ENCODE measurements at places on chromosomes 2 and 18.

- no peak for DNase-seq
Observed at GRCh38 chr2:237260686-237261085, 153.3 kb downstream of the COL6A3 start.

DNA sequence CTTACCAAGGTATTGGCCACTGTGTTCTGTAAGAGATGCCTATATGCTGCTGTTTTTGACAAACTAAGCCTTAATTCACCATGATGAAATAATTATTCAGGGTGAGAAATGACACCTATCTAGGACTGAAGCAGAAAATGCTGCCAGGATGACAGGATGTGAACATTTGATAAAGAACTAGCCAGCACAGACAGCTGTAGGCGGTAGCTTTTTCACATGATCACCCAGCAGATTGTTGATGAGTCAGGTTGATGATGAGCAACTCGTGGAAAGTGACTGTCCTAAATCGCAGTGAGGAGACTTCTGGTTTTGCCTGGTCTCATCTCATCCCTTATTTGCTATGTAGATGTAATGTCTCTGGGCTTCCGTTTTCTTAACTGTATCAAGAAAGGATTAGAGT, 144.1 kb downstream of the PRPF40A start:
- DNase-seq: no peak

GRCh38 chr2:2839782-2840531, 508.9 kb upstream of the MYT1L start:
- DNase-seq: no peak

DNA sequence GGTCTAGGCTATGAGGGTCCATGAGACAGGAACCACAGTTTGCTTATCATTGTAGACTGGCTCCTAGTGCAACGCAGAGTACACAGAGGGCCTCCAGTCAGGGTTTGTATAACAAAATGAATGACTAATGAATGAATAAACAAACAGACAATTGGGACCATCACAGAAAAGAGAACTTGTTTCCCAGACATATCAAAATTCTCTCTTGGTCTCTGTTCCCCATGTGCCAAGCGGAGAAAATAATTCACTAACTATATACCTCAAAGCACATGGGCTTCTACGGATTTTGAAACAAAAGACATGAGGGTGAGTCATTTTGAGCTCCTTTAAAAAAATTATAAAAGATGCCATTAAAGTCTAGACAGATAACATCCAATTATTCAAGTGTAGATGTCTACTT, 28.0 kb downstream of the INO80C start:
- DNase-seq: no peak

DNA sequence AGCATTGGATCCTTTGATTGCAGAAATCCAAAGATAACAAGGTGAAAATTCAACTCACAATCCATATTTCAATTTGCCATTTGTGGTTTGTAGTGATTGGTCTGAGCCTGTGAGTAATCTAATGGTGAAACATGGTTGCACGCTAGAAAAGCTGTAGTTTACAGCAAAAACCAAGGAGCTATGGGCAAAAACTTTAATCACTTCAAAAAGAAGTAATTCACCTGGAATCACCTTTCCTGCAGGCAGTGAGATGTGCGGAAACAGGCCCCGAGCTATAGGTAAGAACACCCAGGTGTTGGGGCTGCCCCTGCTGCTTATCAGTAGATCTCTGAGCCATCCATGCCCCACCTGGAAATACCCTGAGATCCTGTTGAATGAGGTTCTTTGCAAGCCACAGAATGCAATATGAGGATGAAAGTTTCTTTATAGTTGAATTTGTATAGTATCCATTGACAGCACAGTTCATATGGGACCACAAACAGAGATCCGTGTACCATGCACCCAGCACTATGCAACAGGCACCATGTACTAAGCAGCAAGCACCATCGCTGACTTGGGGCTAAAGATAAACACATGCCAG, 208.2 kb downstream of the SPP2 start:
- DNase-seq: no peak

GRCh38 chr2:127398239-127398590, 10.4 kb upstream of the MAP3K2 start:
- DNase-seq: peak; percentile 21

- no peak for DNase-seq
Observed at GRCh38 chr2:171309455-171310286, 124.1 kb downstream of the METTL8 start.

- DNase-seq: no peak
Observed at GRCh38 chr2:157185476-157186227, 71.9 kb upstream of the GALNT5 start.

- DNase-seq: no peak
Observed at GRCh38 chr2:163353551-163353950, 382.3 kb downstream of the FIGN start.

DNA sequence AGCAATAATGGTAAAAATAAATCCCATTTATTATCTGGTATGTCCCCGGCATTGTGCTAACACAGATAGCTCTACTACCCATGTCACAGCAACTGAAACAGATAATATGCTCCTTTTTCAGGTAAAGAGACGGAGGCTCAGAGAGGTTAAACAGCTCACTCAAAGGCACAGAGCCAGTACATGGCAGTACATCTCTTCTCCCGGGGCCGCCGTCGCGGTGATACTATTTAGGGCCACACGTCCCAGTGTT, 693 bp upstream of the PDK1 start:
- no peak for DNase-seq

DNA sequence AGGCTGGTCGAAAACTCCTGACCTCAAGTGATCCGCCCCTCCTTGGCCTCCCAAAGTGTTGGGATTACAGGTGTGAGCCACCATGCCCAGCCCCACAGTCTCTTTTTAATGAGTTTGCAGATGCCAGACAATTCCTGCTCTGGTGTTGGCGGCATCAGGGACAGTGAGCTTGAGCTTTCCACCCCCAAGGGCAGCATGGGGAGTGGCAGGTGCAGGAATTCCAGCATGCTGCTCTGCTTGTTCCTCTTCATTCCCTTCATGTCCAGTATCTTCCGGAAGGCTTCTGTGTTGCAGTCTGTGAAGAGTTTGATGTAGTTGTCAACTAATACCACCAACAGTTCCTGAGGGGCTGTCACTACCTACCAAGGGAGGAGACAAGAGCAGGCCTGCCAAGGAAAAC, 137.3 kb downstream of the SS18 start:
- no peak for DNase-seq

- DNase-seq: no peak
Observed at GRCh38 chr2:179165356-179166000, 99.2 kb downstream of the SESTD1 start.

GRCh38 chr2:201600906-201601305, 42.4 kb downstream of the TMEM237 start:
- no peak for DNase-seq

DNA sequence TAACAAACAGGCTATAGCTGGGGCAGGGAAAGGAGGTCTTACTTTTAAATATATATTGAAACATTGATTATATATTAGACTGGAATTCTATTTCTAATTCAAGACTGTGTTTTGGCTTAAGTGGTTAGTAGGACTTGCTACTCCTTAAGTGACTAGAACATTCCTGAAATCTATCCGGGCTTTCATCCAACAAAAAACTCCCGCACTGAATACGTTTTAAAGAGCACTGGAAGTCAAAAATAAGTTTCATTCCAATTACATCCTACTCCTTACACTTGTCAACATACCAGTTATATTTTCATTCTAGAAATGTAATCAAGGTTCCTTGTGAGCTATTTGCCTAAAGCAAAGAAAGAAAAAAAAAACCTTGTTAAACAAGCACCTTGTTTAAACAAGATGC, 204.6 kb downstream of the SP3 start:
- DNase-seq: no peak

- no peak for DNase-seq
Observed at GRCh38 chr2:163692081-163692480, 43.7 kb downstream of the FIGN start.

GRCh38 chr18:961644-962355, 57.1 kb downstream of the ADCYAP1 start:
- no peak for DNase-seq

- DNase-seq: no peak
Observed at GRCh38 chr2:9613291-9613690, 17.5 kb downstream of the YWHAQ start.

GRCh38 chr2:188475945-188476344, 184.3 kb downstream of the GULP1 start:
- no peak for DNase-seq

DNA sequence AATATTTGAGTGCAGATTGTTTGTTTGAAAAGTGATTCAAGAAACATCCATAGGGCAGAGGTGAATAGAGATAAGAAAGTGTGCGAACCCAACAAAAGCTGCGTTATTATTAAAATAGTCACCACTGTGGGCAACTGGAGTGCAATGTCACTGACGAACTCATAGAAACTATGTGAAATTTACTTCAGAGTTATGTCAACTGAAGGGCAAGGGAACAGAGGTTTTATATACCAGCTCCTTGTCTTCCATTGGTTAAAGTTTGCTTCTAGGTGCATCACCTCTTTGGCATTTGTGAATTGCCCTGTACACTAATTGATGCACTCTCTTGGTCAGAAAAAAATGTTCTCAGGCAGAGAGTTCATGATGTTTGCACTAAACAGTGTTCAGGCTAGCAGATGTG, 110.5 kb upstream of the NYAP2 start:
- DNase-seq: no peak

DNA sequence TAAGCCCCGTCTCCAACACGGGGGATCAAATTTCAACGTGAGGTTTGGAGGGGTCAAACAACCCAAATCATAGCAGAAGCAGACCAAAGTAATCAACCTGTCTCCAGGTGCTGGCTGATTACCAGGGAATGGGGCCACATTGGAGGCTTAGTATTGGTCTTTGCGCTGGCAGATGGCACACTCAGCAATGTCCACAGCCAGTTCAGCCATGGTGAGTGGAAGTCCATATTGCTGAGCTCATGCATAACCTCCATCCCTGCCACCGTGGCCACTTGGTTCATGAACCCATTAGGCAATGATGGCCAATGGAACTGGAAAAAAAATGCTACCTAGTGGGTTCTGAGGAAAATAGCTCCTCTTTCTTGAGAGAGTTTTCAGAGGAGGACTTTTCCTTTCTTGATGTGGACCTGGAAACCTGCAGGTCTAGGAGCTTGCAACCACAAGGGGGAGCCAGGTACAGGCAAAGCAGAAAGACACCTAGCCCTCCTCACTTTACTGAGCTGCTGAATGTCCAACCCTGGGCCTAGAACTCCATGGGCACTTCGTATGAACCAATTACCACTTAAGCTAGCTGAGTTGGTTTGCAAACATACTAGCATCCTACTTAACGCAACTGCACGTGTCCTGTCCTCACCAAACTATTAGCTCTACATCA, 128.0 kb upstream of the GYPC start:
- DNase-seq: no peak

GRCh38 chr18:44130376-44130942, 550.2 kb upstream of the SETBP1 start:
- DNase-seq: peak; percentile 56

- DNase-seq: no peak
Observed at GRCh38 chr2:122034777-122035176, 279.3 kb downstream of the TSN start.

DNA sequence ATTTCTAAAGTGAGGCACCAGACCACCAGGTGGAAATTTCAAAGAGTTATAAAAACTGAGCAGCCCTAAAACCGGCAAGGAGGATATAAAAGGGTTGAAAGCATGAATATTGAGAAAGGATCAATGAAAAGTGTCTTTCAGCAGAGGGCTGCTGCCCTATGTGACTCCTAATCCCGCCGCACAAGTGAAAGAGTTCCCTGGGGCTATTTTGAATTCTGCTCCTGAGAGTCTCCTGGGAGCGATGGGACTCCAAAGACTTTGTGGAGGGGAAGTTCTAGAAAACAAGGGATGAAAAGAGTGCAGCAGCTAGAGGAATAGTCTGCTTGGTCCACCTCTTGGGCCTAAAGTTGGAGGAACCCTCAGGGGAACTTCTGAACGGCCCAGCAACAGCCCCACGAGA, 205.2 kb downstream of the SP3 start:
- DNase-seq: no peak

- no peak for DNase-seq
Observed at GRCh38 chr2:200405599-200406298, 99.3 kb downstream of the SPATS2L start.

- peak; percentile 33 for DNase-seq
Observed at GRCh38 chr2:94874277-94874997, 3.2 kb downstream of the TEKT4 start.

- DNase-seq: no peak
Observed at GRCh38 chr2:49049161-49049560, 105.2 kb downstream of the FSHR start.

- no peak for DNase-seq
Observed at GRCh38 chr2:20093263-20094141, 42.1 kb upstream of the LAPTM4A start.

DNA sequence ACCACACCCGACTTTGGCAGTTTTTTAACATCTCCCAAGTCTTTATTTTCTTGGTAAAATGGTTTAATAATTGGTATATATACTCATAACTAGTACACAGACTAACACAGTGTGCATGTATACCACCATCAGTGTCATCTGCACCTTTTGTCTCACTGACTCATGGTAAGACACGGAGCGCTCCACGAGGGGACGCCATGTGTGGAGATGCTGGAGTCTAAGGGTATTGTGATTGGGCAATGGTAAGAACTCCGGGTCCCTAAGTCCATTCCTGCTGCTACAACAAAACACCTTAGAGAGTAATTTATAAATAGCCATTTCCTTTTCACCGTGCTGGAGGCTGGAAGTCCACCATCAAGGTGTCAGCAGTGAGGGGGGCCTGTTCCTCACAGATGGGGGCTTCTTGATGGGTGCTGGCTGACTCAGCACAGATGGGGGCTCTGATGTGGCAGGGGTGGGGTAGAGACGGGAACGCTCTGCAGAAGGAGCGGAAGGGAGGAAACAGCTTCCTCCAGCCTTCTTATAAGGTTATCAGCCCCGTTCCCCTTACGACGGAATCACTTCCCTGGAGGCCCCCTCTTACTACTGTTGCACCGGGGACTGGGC, 42.0 kb upstream of the EDAR start:
- DNase-seq: no peak

- no peak for DNase-seq
Observed at GRCh38 chr2:113762377-113763118, 6.1 kb upstream of the SLC35F5 start.

DNA sequence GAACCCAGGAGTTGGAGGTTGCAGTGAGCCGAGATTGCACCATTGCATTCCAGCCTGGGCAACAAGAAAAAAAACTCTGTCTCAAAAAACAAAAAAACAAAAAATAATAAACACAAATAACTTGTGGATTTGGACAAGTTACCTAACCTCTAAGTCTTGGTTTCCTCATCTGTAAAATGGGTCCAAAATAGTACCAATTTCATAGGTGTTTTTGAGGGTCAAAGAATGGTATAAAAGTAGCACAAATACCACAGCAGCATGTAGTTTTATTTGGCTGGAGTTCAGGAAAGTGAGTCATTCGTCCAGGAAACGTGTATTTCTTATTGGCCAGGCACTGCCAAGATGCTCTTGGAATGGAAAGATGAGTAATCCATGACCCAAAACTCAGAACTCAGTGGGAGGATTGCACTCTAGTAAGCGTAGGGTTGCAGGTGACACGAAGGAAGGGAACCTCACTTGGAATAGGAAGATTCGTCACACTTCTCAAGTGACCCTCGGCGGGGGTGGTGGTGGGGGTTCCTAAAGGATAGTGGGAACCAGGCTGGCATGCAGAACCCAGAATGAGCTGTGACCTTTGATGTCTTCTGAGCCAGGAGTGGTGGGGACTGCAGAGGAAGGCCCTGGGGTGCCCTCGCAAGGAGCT, 24.4 kb downstream of the GRHL1 start:
- DNase-seq: no peak

GRCh38 chr18:63112706-63113105, 206.9 kb downstream of the BCL2 start:
- DNase-seq: no peak

Data from NCI-H2171 (cell line).